ENCODE measurements at places on chromosomes 3 and 15.

GRCh38 chr3:187698499-187699399 lies 3.6 kb downstream of the RTP2 start:
- DNase-seq, result no peak

GRCh38 chr3:150806185-150806835 lies 43.3 kb upstream of the SIAH2 start:
- no peak for DNase-seq

DNA sequence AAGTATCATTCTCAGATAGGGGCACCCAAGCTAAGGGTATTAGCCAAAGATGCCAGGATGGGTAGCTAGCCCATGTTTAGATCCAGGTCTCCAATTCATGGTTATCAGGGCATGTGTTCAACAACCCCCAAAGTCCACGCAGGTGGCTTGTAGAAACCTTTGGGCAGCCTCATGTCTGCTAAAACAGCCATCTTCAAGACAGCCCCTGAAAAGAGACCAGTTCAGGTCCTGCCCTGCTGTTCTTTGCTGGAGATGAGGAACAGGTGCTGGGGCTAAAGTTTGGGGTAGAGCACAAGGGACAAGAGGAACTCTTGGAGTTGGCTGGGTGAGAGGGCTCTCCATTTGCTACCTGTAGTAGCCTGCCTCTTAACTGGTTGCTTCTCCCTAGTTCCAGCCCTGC lies 4.6 kb downstream of the PPM1M start:
- no peak for DNase-seq

- no peak for DNase-seq
Observed at GRCh38 chr3:10775259-10775658, 40.8 kb upstream of the SLC6A11 start.

GRCh38 chr3:153437666-153438065 lies 275.6 kb downstream of the RAP2B start:
- DNase-seq, result no peak

- DNase-seq, result no peak
Observed at GRCh38 chr3:46135475-46135874, 72.6 kb downstream of the CCR1 start.

DNA sequence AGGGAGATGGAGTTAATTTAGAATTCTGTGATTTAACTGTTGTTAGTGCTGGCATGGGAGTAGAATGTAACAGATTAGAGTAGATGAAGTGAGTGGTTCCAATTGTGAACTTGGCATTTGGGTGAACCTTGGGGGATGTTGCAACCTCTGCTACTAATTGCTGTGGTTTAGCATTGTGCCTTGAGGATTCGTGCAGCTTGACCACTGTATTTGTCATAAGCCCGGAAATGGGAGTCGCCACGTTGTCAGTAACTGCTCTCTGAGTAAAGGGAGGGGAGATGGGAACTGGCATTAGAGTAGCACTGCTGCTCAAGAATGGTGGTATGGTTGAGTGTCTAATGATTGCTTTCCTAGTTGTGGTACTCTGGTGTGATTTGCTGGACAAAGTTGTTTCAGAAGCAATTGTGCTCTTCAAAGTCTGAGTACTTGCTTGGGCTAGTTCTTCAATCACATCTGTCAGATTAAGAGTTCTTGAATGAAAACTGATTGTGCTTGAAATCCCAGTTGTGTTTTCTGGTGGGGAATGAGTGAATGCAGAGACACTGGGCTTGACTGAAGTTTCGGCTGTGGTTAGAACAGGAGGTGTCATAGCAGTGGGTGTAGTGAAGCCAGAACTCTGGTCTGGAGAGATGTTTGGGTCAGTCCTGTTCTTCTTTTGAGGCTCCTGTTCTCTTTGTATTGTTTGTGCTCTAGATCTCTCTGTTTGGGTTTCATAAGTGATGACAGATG lies 15.4 kb downstream of the IGSF10 start:
- DNase-seq, result no peak

GRCh38 chr15:49979705-49980382 lies 139.2 kb downstream of the ATP8B4 start:
- DNase-seq, result no peak

GRCh38 chr3:46395210-46395661 lies 11.6 kb downstream of the CCR5AS start:
- DNase-seq, result no peak

- DNase-seq, result no peak
Observed at GRCh38 chr15:31125061-31125460, 23.5 kb upstream of the TRPM1 start.

- no peak for DNase-seq
Observed at GRCh38 chr3:127820221-127820825, 2.0 kb downstream of the MGLL start.

DNA sequence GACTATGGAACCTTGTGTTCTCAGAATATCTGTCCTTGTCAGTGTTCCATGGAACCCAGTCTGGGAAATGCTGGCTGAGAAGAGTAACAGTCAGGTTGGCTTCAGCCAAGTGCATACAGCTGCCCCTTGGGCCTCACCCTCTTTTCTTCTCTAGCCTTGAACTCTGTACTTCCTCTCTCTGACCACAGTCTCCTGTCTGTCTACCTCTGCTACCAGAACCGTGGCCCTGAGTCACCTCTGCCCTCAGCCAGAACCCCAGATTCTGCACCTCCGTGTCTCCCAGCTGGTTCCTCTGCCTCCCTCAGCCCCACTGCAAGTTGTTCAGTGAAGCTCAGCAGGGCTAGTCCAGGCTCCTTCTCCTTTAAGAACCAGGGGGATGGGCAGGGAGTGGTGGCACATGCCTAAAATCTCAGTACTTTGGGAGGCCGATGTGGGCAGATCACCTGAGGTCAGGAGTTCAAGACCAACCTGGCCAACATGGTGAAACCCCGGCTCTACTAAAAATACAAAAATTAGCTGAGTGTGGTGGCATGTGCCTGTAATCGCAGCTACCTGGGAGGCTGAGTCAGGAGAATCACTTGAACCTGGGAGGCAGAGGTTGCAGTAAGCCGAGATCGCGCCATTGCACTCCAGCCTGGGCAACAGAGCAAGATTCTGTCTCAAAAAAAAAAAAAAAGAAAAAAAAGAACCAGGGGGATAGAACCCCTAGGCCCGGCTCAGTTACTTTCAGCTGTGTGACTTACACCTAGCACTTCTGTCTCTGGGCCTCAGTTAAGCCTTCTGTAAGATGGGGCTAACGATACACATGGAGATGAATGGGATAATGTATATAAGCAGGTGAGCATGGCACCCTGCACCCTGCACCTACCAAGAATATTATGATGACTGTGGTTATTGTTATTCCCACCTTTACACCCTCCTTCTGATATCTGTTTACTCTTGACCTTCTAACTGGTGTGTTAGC lies 24.3 kb upstream of the TATDN2 start:
- peak; percentile 44 for DNase-seq

DNA sequence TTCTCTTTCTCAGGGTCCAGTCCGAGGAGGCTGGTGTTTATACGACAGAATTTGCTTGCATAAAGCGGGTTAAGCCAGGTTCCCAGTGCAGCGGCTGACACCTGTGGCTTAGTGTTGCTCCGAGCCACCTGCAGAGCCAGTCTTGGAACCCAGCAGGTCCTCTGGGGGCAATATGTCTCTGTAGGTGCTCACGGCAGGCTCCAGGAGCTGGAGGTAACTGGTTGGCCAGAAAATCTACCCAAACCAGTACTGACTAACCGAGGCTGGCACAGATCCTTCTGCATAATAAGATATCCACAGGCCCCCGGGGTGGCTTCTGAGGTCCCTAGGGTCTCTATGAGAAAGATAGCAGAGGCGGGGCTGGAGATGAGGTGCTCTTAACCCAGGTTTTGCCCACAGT lies 3.2 kb downstream of the MGLL start:
- DNase-seq, result no peak

DNA sequence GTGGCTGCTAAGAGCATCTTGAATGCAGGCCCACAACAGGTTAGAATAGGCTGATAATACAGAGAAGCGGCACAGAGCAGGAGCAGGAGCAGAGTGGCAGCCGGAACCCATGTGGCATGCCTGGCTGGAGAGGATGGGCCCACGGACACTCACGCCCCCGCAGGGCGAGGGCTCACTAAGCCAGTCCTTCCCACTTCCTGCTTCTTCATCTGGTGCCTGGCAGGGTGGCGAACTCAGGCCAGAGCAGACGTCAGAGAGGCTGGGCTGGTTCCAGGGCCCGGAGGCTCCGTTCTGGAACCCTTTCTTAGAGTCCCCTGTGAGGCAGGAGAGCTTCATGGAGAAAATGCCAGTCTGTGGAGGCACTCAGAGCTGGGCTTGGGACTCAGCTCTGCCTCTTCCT lies 195.1 kb downstream of the NTRK3 start:
- DNase-seq, result no peak

DNA sequence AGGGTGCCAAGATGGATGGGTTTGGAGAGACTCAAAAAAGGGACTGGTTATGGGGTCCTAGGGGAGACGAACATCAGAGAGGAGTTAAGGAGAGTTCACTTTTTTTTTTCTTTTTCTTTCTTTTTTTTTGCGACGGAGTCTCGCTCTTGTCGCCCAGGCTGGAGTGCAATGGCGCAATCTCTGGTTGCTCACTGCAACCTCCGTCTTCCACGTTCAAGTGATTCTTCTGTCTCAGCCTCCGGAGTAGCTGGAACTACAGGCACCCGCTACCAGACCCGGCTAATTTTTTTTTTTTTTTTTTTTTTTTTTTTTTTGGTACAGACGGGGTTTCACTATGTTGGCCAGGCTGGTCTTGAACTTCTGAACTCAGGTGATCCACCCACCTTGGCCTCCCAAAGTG lies 1.2 kb downstream of the SPINT1 start:
- no peak for DNase-seq

DNA sequence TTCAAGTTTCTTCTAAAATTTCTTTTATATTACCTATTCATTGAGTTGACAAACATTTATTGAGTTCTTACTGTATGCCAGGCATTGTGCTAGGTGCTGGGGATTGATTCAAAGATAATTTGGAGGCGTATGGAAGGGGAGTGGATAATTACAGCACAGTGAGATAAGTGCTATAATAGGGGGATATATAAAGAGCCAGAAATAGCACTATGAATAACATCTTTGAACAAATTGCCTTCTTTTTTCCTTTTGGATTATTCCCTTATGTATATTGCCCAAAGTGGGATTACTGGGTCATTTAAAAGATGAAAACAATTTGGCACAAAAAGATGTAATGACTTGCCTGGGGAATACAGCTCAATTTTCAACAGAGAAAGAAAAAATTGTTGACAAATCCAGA lies 64.6 kb downstream of the LPP start:
- no peak for DNase-seq

DNA sequence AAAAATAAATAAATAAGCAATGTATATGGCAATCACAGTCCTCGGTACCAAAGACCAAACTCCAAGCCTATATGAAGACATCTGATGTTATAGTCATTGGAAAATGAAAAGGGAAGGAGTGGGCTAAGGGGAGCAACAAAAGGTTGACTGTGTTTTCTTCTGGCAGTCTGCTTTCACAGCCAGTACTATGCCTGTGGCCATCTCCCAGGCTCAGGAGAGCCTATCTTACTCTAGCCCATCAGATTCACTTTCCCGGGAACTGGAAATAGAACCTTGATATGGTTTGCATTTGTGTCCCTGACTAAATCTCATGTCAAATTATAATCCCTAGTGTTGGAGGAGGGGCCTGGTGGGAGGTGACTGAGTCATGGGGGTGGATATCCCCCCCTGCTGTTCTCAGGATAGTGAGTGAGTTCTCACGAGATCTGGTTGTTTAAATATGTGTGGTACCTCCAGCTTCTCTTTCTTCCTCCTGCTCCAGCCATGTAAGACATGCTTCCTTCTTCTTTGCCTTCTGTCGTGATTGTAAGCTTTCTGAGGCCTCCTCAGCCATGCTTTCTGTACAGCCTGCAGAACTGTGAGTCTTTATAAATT lies 105.3 kb downstream of the PLCH1 start:
- no peak for DNase-seq

- no peak for DNase-seq
Observed at GRCh38 chr15:59313641-59314332, 58.9 kb downstream of the MYO1E start.
